ENCODE measurements at places on chromosomes 11 and 22.

- DNase-seq: no peak
Measured at GRCh38 chr22:48874956-48875355, 952.7 kb downstream of the BRD1 start.

GRCh38 chr11:85767246-85767945, 43.5 kb downstream of the SYTL2 start:
- no peak for DNase-seq

DNA sequence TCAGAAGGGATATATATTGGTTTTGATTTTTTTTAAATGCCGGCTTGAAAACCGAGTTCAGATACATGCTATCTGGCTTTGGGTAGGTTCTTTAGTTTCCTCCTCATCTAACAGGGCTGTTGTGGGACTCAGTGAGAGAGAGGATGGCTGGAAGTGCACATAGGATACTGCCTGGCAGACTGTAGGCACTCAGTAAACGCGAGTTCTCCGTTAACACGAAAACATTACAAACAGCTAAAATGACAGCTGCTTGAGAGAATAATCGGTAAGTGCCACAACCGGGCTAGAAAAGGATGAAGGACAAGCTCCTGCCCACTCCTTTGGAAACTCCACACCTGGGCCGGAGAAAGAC, 369 bp downstream of the XRRA1 start:
- DNase-seq: no peak

DNA sequence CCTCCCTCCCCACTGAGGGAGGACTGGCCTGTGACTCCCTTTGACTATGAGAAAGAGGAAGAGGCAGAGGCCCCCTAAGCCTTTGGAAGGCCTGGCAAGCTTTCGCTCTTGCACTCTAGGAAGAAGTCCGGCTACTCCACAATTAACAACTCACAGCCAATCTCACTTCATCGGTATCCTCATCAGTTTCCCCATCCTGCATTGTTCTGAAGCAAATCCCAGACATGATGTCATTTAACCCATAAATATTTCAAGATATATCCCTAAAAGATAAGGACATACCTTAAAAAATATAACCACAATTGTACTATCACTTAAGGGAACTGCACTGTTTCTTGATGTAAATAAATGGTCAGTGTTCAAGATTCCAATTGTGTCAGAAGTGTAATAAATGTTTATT, 63.1 kb downstream of the CWC15 start:
- DNase-seq: no peak

DNA sequence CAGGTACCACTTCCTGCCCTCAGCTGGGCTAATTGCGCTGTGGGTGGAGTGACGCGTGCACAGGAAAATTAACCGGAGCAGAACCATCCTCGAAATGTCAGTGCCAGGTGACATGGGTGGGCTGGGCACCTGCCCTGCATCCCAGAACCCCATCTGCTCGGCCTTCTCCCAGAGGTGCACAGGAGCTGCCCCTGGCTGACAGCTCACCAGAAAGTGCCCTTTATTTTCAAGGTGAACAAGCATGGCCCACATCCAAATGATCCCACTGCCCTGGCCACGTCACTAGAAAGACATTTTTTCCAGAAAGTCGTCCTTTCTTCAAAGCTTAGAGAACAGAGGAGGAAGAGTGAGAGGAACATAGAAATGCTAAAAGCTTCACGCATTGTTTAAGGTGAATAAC, 4.1 kb upstream of the ELFN2 start:
- no peak for DNase-seq

GRCh38 chr11:84865791-84866535, 761.2 kb downstream of the DLG2 start:
- no peak for DNase-seq

GRCh38 chr11:13333456-13333957, 55.9 kb downstream of the BMAL1 start:
- DNase-seq: no peak

DNA sequence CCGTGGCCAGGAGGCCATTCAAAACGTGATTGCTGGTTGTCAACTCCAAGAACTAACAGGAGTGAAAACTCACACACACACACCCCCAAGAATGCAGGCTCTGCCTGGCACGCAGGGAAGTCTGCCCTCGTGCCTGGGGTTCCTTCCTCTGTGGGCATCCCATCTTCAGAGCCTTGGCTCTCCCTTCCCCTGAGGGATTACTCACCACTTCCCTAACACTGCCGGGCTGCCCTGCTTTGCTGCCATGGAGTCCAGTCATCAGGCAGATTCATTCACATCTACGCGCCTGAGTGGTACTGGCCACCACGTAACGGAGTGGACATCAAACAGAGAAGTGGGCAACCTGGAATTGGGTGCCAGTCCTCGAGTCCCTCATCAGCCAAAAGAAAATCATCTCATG, 120.7 kb upstream of the TMEM45B start:
- DNase-seq: no peak

- DNase-seq: no peak
Measured at GRCh38 chr22:36165141-36165540, 4.6 kb upstream of the APOL3 start.

- DNase-seq: no peak
Measured at GRCh38 chr11:95985174-95985808, 61.4 kb upstream of the MTMR2 start.

- no peak for DNase-seq
Measured at GRCh38 chr22:37044634-37045625, 6.6 kb upstream of the KCTD17 start.

DNA sequence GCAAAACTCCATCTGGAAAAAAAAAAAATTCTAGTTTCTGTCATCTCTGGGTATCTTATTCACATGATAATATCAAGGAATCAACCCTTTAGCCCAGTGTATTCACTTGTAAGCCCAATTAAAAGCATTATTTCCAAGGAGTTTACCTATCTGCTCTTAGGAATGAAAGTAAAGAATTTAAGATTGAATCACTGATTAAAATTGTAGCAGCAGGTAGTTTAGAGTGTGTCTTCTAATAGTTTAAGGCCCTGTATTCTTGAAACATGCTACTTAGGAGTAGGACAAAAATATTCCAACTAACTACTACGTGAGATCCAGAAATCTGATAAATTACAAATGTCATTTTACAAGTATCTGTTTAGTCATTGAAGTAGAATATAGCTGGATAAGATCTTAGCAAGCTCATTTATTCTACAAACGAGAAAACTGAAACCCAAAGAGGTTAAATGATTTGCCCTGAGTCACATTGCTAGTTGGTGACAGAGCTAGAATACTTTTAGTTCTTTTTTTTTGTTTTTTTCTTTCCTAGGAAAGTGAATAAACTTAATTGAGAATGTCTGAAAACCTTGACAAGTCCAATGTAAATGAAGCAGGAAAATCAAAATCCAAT, 4.0 kb downstream of the TCP11L1 start:
- no peak for DNase-seq

- DNase-seq: no peak
Measured at GRCh38 chr11:115197031-115197430, 307.2 kb downstream of the CADM1 start.

DNA sequence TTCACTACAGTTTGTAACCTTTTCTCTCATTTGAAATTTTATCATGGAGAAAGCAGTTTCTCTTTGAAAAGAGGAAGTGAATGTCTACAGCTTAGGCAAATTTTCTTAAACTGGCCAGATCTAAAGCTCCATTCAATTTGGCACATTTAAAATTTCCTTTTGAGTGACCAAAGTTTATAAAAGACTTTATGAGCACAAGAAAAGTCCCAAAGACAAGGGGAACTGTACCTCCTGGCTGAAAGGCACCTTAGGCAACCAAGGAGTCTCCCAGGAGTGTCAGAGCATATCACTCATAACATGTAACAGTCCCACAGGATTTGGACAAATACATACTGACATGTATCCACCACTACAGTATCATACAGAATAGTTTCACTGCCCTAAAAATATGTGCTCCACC, 41.3 kb downstream of the NARS2 start:
- no peak for DNase-seq
